ENCODE measurements at places on chromosomes 1 and 21.

- DNase-seq, result no peak
Observed at GRCh38 chr1:51945591-51945990, 44.9 kb downstream of the RAB3B start.

DNA sequence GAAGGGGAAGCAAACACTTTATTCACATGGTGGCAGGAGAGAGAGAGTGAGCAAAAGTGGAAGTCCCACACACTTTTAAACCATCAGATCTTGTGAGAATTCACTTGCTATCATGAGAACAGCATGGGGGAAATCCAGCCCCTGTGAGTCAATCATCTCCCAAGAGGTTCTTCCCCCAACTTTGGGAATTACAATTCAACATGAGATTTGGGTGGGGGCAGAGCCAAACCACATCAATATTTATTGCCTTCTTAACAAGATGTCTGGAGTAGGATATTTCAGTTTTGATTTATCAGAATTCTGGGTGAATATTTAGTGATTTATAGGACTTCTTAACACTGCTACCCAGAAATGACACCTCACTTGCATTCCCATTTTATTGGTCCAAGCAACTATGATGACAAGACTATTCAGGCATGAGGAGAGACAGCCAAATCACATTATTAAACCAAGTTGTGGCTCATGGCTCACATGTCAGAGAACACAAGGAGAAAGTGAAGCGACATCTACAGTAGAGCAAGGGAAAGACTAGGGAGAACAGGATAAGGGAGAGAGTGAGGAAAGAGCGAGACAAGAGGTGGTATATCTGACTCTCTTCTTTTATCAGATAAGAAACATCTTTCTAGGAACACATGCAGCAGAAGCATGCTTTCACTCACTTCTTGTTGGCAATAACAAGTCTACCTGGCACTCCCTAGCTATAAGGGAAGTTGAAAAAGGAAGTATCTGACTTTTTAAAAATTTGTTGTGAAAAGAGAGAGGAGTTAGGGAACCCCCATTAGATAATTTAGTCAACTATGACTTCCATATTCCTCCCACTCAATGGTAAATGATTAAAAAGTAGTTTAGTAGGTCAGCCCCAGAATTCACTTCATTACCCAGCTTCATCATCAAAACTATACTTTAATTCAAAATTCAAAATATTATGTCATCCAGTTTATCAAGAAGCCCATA lies 36.6 kb upstream of the PTPRC start:
- DNase-seq, result no peak

- no peak for DNase-seq
Observed at GRCh38 chr1:76250271-76250670, 175.7 kb downstream of the ST6GALNAC3 start.

DNA sequence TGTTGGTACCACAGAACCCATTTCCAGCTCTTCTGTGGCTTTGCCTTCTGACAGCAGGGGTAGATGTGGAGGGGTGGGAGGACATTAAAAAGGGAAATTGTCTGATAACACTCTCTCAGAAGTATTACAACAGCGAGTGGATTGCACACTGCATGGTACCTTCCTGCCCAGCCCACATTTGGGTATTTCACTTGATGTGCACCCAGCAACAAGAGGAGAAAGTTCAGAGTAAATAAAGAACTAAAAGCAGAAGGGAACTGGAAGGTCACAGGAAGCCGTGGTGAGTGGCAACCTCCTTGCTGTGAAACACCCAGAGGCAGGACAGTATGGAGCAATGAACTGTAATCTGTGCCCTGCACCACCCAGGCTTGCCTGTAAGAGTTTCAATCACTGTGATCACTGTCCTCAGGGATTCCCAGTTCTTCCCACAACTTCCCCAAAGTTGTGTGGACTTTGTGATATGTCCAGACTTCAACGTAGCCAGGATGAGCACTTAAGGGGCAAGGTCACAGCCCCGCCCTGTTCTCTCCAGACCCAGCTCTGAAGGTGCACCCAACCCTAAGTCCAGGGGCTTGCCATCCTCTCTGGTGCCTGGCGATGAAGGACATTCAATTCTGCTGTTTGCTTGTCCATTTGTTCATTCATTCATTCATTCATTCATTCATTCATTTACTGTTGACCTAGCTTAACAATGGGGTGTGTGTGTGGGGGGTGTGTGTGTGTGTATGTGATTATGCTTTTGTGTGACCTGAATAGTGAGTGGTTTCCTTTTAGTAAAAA lies 18.7 kb upstream of the F5 start:
- no peak for DNase-seq

- peak; percentile 32 for DNase-seq
Observed at GRCh38 chr1:183101841-183102276, 78.6 kb downstream of the LAMC1 start.

- DNase-seq, result no peak
Observed at GRCh38 chr1:89887270-89887669, 66.4 kb downstream of the LRRC8D start.

DNA sequence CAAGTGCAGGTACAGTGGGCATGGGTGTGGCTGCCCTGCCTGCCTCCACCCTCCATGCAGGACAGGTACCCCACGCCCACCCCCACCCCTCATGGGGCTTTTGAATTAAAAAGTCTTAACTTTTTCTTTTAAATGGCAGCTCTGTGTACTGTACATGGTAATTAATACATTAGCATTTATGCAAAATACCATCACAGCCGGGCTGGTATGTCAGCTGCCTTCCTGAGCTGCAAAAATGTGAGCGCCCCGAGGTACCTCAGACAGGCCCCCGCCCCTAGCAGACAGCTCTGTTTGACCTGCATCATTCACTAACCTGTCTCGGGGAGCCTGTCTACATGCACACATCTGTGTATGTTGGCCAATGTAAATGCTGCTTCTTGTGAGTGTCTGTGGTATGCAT lies 42.2 kb upstream of the POU3F1 start:
- DNase-seq, result no peak

- DNase-seq, result peak; percentile 63
Observed at GRCh38 chr1:180231506-180231921, 1.4 kb downstream of the LHX4 start.

- no peak for DNase-seq
Observed at GRCh38 chr1:217482356-217483102, 148.4 kb downstream of the GPATCH2 start.

DNA sequence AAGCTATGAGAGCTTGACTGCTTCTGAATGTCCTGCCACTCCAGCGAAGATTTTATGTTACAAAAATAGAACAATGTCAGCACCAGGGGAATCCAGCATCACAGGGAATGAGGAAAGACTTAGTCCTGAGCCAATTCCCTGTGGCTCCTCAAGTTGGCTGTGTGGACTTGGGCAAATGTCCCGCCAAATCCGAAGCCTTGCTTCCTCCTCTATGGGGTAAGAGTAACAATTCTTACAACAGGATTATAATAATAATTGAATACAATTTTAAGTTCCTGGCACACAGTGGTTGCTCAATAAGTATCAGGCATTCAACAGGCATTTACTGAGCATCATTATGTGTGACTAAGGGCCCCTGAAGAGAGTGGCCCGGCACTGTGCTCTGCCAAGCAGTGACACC lies 44.4 kb downstream of the STPG1 start:
- no peak for DNase-seq

DNA sequence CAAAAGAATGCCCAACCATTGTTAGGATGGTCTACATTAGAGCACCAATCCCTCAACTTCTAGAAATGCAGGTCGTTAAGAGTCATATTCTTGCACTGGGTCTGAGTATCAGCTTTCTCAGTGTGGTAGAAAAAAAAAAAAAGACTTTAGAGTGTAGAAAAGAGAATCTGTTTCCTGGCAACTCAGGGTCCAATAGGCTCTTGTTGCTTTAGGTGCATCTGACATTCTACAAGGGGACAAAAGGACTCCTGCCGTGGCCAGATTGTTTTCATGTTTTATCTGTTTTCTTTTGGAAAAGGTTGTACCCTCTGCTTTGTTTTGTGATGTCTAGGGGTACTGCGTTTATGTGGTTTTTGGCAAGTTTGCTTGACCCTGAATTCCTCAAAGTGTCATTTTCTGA lies 105.4 kb upstream of the KCNK2 start:
- DNase-seq, result no peak

DNA sequence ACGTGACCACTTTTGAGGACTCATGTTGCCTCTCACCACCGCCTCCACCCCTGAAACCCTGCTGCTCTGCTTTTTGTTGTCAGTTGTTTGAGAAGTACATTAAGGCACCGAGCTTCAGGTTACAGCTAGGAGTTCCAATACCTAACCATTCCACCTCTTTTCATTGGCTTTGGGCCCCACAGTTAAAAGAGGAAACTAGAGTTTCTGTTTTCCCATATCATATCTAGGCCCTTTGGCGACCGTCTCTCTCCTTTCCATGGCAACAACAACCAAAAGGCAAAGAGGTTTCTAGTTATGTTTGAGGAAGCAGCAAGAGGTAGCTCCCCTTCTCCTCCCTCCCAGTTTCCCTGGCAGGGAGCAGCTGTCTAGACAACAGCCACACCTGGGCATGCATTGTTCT lies 5.9 kb downstream of the ANKRD35 start:
- no peak for DNase-seq

DNA sequence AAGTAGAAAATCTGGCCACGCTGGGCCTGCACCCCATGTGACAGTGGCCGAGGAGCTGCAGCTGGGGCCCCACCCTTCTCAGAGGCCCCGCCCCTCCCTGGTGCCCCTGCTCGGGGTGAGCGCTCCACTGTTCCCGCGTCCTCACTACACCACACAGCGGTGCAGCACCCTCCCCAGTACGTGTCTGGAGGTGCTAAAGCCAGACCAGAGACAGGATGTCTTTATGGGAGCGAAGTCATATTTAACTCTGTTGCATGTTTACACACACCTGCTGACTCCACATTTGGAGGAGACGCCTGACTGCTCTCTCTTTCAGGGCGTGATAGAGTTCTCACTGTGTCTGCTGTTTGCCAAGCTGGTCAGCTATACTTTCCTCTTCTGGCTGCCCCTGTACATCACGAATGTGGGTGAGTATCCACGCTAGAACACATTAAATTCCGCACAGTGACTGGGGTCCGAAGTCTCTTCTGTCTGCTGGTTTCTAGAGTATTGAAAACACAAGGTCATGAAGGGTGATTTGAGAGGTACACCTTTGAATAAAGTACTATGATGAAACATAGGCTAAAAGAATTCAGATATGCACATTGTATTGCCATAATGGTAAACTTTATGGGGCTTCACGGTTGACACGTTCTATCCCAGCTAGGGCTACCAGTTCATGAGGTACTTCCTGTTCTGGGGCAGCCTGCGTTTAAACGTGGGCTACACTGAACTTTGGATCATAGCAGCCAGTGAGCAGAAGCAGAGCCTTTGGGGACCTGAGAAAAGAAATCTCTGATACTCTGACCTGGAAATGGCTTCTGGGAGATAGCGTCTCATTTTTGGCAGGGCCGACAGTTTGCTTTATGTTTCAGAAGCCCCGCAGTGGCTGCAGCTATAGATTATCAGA lies 48.4 kb downstream of the SLC37A1 start:
- peak; percentile 68 for DNase-seq

GRCh38 chr1:39933956-39934941 lies 20.7 kb upstream of the MFSD2A start:
- DNase-seq, result no peak

GRCh38 chr1:33045814-33046213 lies 9.1 kb upstream of the AK2 start:
- no peak for DNase-seq

DNA sequence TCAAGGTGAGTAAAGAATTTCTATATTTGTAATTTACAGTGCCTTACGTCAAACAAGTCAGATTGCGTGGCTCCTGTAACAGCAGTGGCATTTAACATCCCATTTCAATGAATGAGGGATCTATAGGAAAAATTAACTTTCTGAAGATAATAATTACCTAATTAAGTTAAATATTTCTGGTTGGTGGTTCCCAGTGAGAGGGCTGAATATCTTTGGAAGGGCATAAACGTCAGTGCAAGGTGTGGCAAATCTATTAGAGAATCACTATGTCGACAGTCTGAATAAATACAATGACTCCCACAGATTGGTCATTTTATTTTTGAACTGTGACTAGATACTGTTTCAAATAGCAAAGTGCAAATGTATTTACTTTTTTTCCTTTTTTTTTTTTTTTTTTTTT lies 80.0 kb downstream of the S1PR1 start:
- no peak for DNase-seq

DNA sequence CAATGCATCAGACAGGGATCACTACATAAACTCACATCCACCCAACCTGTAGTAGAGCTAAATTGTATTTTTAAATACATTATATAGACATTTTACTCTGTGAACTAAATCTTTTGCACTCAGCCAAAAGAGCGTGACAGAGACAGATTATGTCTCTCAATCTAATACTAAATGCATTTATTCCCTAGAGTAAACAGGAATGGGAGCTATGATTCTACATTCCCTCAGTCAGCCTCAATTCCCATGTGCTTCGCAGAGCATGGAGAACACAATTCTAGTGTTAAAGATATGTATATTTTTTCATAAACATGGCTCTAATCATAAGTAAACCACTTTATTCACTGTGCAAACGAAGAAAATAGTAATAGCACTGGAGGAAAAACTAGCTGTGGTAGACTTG lies 16.5 kb downstream of the PIGK start:
- DNase-seq, result no peak

- peak; percentile 82 for DNase-seq
Observed at GRCh38 chr1:175146529-175147213, 45.9 kb downstream of the KIAA0040 start.

DNA sequence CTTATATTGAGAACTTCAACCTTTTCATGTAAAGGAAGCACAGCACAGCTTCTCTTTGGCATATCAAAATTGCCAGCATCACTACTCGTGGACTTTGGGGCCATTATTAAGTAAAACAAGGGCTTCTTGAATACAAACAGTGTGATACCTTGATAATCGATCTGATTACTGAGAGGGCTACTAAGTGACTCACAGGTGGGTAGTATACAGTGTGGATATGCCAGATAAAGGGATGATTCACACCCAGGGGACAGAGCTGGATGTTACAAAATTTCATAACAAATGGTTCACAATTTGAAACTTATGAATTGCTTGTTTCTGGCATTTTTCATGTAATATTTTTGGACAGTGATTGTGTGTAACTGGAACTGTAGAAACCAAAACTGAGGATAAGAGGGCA lies 15.4 kb downstream of the HDAC1 start:
- DNase-seq, result no peak

DNA sequence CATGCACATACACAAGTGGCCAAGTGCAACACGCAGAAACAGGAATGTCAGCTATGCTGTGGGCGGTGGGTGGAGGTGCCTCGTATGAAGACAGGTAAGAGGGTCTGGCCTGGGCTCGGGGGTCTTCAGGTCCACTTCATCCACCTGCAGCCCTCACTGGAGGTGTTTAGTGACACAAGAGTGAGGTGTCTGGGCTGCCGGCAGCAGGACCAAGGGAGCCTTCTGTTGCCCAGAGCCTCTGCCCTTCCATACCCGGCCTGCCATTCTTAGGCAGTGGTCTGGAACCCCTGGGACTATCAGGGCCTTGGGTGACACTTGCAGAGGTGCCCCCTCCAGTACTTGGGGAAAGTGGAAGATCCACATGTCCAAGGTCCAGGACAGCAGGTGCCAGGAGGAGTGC lies 21.7 kb upstream of the ACTRT2 start:
- DNase-seq, result no peak

All from germinal center (tissue), 1 donor.